ENCODE measurements at places on chromosomes 1 and 21.

GRCh38 chr1:45545019-45545493 lies 5.6 kb upstream of the AKR1A1 start:
- no peak for DNase-seq

GRCh38 chr1:112711041-112711440 lies 4.1 kb downstream of the PPM1J start:
- DNase-seq = no peak

- DNase-seq = no peak
Measured at GRCh38 chr1:32696041-32696440, 6.5 kb downstream of the SYNC start.

DNA sequence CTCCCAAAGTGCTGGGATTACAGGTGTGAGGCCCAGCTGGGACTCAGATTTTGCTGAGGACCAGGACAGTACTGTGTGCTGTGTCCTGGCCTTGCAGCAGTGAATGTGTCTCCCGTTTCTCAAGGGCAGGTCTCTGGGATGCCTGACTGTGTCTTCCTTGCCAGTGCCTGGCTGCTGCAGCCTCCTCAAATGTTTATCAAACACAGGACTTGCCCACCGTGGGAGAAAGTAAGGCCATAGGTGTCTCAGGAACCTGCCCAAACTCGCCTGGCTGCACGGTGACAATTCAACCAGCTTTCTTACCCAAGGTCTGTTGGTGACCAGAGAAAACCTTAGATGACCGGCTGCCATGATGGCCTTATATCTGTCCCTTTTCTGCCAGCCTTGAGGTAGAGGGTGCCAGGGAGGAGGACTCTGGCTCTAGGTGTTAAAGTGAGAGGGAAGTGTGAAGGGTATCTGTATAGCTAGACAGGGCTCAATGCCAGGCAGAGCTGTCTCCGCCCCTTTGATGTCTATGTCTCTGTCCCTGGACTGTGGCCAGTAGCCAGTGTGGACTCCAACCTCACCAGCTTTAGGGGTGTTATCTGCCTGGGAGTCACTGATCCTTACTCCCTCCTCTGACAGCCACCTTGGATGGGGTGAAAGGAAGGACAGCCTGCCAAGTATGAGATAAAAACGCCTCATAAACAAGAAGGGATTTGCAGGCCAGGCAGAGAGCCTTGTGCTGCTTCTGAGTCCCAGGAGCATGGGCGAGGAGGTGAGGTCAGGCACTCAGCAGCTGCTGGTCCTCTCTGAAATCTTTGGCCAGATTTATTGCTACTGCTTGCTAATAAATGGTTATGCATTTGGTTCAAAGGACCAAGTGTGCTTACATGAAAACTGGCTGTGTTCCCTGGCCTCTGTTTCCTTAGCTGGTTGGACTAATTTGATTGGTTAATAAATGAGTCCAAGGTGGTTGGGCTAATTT lies 22.3 kb downstream of the IL6R start:
- DNase-seq = no peak

GRCh38 chr1:162632217-162632666 lies at the start of gene DDR2:
Gene DDR2, plus strand, starts transcription at chr1:162632464. Its CDS starts 86,600 bp downstream, at chr1:162719064.
- DNase-seq = no peak

Data from stimulated activated CD4-positive, alpha-beta T cell treated with anti-CD3 and anti-CD28 coated beads, TNF-alpha, amount 100 ng/mL, for 1 hour (primary cell).